ENCODE measurements at places on chromosomes 4 and X.
A peak's percentile ranks its signal among the peaks of the same experiment; 100 is the strongest.

DNA sequence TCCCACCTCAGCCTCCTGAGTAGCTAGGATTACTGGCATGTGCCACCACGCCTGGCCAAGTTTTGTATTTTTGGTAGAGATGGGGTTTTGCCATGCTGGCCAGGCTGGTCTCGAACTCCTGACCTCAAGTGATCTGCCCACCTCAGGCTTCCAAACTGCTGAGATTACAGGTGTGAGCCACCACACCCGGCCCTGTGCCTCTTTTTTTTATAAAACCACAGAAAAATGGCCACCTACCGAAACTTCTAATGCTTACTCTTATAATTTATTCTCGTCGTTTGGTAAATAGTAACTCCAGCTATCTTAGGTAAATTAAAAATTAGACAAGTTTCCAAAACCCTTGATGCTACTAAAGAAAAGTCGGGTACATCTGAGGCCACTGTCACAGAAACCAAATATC is 54.4 kb downstream of the IRF2 start:
- DNase-seq: no peak

- DNase-seq: no peak
These were observed 41.0 kb downstream of the PDK3 start for GRCh38 chrX:24506082-24506481.

DNA sequence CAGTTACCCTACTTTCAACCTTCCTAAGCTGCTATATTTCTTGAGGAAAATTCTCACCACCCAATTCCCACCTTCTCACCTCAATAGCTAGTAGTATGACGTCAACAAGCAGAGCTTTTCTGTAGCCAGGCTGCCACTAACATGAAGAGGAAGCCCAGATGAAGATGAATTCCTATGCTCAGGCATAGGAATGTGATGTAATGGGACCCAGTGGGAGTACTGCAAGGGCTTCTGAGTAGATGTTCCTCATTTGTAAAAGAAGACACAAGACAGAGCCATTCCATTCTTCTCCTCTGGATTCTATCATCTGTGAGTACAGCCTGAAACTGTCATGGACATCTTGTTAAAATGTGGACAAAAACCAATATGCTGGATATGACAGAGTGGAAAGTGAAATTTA is 81.6 kb upstream of the KLF3 start:
- no peak for DNase-seq

DNA sequence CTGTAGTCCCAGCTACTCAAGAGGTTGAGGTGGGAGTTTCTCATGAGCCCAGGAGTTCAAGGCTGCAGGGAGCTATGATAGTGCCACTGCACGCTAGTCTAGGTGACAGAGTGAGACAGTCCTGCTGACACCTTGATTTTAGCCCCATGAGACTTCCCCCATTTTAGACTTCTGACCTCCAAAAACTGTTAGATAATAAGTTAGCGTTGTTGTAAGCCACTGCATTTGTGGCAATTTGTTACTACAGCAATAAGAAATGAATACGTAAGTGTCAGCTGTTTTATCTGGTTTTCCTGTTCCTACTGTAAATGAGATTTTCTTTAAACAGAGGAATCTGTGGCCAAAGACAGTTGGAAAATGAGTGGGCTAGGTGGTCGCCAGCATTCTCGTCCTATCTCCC is 83.9 kb downstream of the ARHGAP10 start:
- DNase-seq: no peak

DNA sequence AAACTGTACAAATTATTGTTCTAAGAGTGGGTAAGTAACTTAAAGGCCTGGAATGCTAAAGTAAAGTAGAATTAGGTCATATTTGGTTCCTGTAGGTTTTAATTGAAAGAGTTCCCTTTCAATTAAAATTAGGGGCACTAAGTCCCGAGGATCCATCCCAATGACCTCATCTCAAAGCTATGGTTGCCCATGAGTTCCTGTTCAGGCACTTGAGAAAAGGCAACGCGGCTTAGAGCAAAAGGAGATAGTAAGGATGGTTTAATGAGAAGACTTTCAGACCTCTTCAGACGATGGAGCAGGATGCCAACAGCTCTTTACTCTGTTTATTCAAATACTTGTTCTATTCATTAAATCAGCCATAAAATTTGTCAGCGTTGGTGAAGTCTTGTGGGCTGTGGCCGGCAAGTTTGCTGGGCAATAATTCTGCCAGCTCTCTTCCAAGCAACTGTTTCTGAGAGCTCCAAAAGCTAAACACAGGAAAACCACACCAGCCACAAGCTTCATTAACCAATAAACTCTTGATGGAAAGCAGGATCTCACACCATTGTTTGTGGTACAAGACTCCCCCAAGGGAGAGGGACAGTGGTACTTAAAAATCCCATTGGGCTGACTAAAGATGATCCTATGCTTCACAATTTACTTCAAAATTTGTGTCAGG is 167.4 kb downstream of the COL4A6 start:
- DNase-seq: no peak

DNA sequence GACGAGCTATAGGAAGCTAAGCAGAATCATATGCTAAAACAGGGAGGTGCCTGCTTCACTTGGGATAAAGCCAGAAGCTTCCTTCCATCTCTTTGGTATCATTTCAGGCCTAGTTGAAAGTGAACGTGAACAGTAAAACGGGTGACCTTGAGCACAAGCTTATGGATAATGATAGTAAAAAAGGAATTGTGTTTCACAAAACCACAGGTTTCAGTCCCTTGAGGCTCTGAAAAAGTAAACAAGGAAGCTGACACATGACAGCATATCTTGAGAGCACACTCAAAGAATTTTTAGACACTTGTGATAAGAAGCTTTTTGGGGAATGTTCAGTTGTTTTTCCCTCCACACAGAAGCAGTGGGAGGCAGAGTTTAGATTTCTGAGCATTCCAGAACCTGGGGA is 286.1 kb downstream of the DCHS2 start:
- no peak for DNase-seq

- DNase-seq: peak; percentile 30
These were observed 26.6 kb upstream of the PPP1R2C start for GRCh38 chrX:42804524-42804923.

GRCh38 chr4:182897601-182898478 is 19.3 kb downstream of the DCTD start:
- no peak for DNase-seq

DNA sequence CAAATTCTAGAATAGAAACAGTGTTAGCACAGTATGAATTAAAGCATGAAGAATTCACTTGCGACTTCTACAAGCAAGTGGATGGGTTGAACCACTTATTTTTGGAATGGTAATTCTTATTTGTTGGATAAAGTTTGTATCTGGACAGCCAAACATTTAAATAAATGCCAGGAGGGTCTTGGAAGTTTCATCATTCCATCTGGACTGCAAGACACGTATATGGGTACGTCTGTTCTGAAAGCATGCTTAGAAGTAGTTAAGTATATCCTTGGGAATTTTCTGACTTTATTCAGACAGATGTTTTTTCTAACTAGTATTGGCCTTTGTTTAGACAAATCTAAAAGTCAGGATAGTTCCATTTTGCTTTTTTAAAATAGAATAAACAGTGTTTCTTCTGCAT is 77.5 kb upstream of the CASK start:
- DNase-seq: no peak

DNA sequence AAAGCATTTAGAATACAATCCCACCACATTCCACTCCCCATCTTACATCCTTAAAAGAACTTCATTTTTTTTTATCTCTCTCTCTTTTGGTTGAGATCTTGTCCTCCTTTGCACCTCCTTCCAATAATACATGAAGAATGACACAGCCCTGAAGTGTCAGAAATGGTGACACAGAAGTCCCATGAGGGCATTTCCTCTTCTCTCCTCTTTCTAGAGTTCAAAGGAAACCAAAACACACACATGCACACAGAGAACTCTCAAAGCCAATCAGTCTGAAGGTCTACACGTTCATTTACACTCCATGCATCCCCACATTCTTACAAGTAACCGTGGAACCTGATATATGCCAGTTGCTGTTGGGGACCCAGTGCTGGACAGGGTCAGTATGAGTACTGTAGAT is 450.7 kb downstream of the HNRNPD start:
- DNase-seq: no peak

DNA sequence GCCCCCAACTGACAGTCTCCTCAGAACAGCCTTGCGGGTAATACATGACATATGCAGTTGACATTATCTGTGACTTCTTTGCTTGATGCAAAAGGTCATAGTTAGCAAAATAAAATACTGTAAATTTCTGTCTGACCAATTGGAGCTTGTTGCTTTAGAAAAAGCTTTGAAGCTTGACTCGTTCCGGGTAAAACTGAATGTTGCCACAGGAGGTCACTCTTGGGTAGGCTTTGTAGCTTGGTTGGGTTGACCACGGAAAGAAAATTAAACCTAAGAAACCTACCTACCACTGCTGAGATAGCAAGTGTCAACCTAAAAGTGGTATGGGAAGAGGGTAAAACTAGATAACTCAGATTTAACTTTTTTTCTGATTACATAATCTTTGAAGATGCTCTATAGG is 23.2 kb downstream of the PRPS2 start:
- DNase-seq: peak; percentile 16

DNA sequence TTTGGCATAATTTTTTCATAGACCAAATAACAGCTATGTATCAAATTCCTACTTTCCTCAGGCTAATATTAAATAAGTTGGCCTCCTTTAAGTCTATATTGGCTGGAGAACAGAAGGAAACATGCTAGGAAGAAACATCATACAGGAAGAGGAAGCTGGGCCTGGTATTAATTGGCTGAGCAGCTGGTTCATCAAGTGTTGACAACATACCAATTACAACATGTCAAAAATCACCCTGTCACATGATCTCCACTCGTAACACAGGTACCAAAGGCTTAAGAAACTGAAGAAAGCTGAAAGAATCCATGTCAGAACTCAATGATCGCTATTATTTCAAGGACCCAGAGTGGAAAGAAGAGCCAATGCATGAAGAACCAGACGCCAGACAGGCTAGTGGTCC is 10.5 kb downstream of the WDFY3 start:
- DNase-seq: no peak

GRCh38 chr4:55721651-55722050 is 85.6 kb upstream of the NMU start:
- no peak for DNase-seq

- DNase-seq: no peak
These were observed 104.0 kb downstream of the TEX13A start for GRCh38 chrX:105116486-105116885.

- DNase-seq: no peak
These were observed 38.5 kb downstream of the CHRNA9 start for GRCh38 chr4:40373636-40374035.

DNA sequence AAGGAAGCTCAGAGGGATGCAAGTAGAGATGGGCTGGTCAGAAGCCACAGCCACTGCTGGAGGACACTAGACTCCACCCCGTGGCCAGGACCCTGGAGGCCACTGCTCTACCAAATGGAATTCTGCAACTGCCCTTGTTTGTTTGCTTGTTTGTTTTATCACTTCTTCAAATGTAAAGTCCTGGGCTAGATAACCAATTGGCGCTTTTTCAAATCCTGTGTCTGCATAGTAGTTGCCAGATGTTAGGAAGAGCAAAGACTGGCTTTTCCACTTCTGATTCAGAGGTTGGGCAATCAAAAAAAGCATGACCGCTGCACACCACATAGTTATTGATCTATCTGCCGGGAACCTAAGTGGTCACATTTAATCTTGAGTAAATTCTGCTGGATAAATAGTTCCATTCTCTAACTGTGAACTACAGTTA is 255.2 kb upstream of the SFRP2 start:
- no peak for DNase-seq

GRCh38 chrX:151801980-151802379 is 67.4 kb downstream of the CNGA2 start:
- DNase-seq: no peak

GRCh38 chr4:39062094-39062769 is at the start of gene KLHL5:
KLHL5 (plus strand) TSS chr4:39062232; CDS start chr4:39062653, 421 bp downstream.
- peak; percentile 68 for DNase-seq

DNA sequence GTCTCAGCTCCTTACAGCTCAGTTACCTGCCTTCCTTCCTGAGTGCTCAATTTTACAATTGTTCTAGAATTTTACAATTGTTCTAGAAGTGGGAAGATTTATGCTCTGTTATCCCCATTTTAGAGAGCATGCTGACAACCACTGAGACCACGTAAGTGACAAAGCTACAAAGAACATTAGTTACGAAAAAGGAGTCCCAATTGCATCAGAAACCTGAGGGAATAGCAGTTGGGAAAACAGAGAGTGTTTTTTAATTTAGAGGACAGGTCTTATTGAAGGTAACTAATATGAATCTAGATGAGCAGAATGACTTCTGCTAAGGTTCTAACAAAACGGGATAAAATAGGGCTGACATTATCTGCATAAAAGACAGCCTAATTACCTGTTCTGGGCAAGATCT is 103.3 kb downstream of the THOC2 start:
- DNase-seq: no peak

DNA sequence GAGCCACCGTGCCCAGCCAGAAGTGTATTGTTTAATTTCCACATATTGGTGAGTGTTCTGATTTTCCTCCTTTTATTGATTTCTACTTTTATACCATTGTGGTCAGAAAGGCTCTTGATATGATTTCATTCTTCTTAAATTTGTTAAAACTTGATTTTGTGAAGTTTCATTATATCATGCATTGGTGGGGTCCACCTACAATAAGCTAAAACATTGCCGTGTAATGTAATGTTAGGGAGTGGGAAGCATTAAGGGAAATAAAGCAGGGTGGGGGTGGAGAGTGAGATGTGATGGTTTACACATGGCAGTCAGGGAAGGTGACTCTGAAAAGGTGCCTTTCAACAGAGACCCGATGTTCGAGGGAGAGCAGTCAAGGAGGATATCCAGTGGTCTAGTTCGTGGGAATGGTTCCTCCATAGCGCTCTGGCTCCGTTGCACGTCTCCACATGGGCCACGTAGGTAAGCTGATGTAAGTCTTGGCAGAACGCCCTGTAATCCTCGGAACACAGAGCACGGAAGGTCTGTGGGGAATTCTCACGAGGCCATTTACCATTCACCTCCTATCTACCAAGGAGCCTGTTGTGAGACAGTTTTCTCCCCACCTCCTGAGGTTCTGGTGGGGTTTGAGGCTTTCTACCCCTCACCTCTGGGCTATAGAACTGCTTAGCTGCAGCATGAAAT is 7.7 kb upstream of the WDR13 start:
- DNase-seq: no peak

DNA sequence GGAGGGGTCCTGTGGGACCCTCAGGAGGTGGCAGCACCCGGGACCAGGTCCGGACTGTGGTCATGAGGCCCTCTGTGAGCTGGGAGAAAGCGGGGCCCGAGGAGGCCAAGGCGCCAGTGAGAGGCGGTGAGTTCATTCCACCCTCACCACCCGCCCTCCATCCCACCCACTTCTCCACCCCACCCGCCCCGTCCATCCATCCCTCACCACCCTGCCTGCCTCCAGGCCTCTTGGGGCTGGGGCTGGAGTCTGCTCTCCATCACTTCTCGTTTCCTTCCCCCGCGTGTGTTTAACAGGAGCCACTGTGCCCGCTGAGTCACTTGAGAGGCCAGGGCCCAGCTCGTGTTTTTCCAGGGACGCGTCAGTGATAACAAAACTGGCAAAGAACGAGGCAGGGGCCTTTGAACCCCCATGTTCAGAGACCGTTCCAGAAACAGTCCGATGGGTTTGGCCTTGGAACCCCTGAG is 6.2 kb downstream of the SH3TC1 start:
- DNase-seq: no peak

GRCh38 chr4:15116509-15117079 is 114.3 kb downstream of the CPEB2 start:
- DNase-seq: no peak

GRCh38 chrX:111892375-111892774 is 16.4 kb downstream of the TRPC5OS start:
- DNase-seq: no peak
